KBM-7 (cell line): ENCODE measurements at places on chromosomes 2 and 18.

GRCh38 chr18:35740656-35741055 is 159.1 kb downstream of the GALNT1 start:
- no peak for DNase-seq

DNA sequence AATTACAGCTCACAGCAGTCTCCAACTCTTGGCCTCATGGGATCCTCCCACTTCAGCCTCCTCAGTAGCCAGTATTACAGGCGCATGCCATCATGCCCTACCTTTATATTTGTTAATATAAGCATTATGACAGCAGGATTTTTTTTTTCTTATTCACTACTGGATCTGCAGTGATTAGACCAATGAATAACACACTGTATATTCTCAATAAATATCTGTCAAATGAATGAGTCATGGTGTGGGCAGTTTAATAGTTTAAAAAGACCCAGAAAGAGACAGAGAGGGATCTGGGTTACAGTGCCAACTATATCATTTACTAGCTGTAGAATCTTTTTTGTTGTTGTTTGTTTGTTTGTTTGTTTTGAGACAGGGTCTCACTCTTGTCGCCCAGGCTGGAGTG is 62.4 kb upstream of the LTBP1 start:
- no peak for DNase-seq

GRCh38 chr2:127641133-127641532 is 4.8 kb upstream of the GPR17 start:
- DNase-seq = no peak

GRCh38 chr2:173149491-173149890 is 73.8 kb downstream of the MAP3K20 start:
- no peak for DNase-seq

- DNase-seq = peak; percentile 53
Observed at GRCh38 chr18:616380-616995, 19.7 kb downstream of the CLUL1 start.

GRCh38 chr18:72232644-72233043 is 311.5 kb downstream of the CBLN2 start:
- DNase-seq = no peak

DNA sequence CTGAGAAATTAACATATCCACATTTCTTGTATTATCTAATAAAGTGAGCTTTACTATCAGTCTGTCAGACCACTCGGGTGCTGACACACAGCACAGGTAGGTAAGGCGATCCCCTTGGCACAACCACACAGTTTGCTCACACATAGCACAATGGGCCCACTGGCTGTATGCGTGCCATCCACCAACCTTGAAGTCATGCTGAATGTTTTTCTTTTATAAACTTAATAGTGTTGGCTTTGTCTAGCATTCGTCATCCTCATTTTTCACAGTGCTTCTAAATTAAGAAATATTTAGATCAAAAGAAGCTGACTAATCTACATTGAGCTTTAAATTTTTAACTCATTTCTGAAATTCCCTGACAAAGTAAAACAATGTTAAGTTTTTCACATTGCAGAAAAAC is 50.0 kb upstream of the PAPOLG start:
- DNase-seq = no peak

DNA sequence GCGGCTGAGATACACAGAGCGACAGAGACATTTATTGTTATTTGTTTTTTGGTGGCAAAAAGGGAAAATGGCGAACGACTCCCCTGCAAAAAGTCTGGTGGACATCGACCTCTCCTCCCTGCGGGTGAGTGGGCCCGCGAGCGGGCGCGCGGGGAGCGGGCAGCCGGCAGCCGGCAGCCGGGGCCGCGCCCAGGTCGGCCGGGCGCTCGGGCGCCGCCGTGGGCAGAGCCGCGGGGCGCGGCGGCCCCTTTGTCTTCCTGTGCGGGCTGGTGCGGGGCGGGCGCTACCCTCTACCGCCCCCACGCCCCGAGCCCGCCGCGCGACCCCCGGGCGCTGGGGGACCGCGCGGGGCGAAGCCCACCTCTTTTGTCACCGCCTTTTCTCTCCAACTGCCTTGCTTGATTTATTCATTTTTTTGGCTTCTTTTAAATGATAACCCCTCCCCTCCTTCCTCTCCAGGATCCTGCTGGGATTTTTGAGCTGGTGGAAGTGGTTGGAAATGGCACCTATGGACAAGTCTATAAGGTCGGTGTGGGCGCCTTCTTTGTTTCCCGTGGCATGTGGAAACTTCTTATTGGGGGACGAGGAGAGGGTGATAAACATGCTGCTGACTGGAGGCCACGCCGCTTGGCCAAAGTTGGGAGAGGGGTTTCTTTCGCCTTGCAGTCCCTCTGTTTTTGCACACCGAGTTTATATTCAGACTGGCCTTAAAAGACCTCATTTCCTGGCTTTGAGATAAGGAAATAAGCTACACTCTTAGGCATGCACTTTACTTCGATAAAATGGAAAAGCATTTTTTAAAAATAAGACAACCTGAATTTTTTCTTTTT is 722 bp downstream of the MAP4K4 start:
- peak; percentile 49 for DNase-seq

DNA sequence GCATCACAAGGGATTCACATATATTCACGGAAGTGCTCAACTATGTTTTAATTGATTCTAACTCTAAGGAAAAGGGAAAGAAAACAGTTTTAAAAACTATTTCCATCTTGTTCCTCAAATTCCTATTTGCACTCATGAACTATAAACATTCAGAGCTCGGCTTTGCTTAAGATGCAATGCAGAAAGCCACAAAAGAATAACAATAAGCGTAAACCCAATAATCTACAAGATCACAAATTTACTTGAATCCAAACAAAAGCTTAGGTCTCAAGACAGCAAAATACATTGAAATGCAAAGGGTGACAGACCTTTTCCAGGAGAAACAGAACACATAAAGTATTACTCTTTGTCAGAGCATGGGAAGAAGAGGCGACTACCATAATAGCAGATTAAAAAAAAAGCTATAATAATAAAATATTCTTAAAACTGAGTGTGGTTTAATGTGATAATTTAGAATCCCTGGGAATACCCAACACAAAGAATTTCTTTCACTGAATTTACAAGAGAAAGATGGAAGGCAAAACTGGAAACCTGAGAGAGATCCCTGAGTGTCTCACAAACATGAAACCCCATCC is 1094.9 kb downstream of the LRP1B start:
- DNase-seq = no peak

DNA sequence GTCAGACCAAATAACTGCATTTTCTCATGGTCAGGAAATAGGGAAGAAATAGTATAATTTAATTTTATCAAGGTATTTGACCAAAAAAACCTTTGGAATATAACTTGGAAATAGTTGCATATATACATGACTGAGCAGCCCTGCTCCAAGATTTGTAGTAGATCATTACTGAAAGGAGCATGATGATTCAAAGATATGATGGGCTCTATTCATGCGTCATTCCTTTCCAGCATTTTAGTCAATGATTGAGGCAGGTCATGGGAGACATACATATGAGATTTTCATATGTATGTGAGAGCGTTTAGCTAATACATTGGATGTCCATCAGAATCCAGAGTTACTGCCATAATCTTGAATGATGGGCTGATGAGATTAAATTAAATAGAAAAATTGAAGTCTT is 74.5 kb downstream of the CAB39 start:
- no peak for DNase-seq

GRCh38 chr2:29662861-29663260 is 258.5 kb downstream of the ALK start:
- DNase-seq = no peak

- no peak for DNase-seq
Observed at GRCh38 chr2:181152701-181153100, 172.3 kb downstream of the UBE2E3 start.

DNA sequence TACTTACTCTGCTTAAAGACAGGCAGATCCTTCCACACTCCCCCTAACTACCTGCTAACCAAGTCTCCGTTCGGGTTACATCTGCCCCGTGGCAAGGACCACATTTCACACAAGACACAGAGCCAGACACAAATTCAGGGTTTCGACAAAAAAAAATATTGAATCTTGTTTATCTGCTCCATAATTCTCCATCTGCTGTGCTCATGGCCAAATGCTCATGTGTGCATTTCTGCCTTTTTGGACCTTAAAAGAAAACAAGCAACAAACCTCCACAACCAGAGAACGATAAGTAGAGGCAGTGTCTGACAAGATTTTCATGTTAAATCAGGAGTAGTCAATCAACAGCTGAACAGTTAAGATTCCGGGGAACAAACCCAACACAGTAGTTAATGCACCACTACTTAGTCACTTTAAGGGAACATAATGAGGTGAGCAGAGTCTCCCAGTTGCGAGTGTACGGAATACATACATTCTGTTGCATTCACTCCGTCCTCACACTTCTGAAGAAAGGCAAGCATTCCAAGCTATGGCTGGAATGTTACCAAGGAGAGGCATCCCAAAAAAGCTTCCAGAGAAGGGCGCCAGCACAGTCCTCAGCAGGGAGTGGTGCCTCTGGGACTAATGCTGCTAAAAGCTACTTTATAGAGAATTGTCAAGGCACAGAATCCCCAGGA is 121.0 kb downstream of the ANKRD44 start:
- DNase-seq = no peak
